Activated naive CD8-positive, alpha-beta T cell treated with anti-CD3 and anti-CD28 coated beads, Interleukin-2, amount 10 ng/mL, durations not matched to agents 7 days and 5 days (primary cell): ENCODE measurements at places on chromosomes 1 and 21. TPM values are rescaled to one million over a fixed set of nuclear protein-coding genes. Genes with fewer than 3 reads are reported as not detected.

NIBAN1 gene
- total RNA-seq: 33.9 TPM

ZNF593OS gene
- not detected for total RNA-seq

CNIH3 gene
- total RNA-seq: 1.6 TPM

DNA sequence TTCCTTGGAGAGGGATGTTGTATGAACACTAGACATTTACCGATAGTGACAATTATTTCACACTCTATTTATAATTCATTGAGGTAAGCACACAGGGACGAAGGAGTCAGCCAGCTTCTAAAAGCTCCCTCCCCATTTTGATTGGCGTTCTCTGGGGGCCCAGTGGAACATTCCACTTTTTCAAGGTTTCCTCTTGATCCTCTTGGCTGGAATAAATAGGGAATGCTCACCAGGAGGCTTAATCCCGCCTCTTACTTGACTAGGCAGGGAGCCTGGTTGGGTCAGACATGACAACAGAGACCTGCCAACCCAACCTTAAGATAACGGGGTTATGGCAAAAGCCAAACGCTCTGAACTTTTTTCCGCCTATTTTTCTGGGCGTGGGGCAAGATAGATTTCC lies 974 bp downstream of the ACTN2 start:
- DNase-seq: no peak
- H3K4me1 ChIP-seq: peaks cover 5% of the 10 kb centered on the region
- no peak overlapping the region for H3K27ac ChIP-seq
- no peaks in the 10 kb centered on the region for H3K36me3 ChIP-seq

DNA sequence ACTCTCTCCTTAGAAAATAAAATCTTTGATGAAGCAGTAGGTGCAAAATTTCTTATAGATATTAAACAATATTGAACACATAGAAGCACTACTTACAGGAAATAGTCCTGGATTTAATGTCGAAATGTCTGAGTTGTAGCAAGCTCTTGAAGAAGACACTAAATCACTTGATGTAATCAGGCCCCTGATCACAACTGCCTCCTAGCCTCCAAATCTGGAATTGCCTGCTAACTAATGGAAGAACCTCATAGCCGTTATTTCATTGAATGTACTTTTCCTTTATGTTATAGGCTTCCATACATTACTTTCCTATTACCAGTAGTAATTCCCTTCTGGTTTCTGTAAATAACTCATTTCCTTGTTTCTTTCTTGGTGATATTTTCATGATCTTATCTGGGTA lies 675.7 kb upstream of the CHRM3 start:
- no peak for DNase-seq
- no peaks in the 10 kb centered on the region for H3K27me3 ChIP-seq
- no peak overlapping the region for H3K27ac ChIP-seq
- no peak overlapping the region for H3K4me3 ChIP-seq
- no peaks in the 10 kb centered on the region for H3K4me1 ChIP-seq
- no peaks in the 10 kb centered on the region for H3K36me3 ChIP-seq

DNA sequence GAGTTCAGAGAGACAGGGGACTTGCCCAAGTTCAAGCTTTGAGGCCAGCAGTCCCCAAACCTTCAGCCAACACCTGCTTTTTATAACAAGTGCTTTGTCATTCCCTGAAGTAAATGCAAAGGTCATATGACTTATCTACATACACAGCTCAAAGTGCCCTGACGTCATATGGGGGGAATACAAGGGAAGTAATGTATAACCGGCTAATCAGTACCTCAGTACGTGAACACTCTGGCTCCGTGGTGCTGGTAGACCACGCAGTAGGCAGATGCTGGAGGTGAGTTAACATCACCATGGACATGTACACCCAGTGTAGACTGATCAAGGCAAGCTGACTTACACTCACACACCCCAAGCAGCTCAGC lies 60.0 kb downstream of the BACE2 start:
- H3K4me3 ChIP-seq: peak overlapping the region; percentile 54
- peaks cover 27% of the 10 kb centered on the region for H3K4me1 ChIP-seq
- no peak for DNase-seq
- peak overlapping the region; percentile 68 for H3K27ac ChIP-seq
- peaks cover 6% of the 10 kb centered on the region for H3K27me3 ChIP-seq
- H3K36me3 ChIP-seq: peaks cover 18% of the 10 kb centered on the region

DNA sequence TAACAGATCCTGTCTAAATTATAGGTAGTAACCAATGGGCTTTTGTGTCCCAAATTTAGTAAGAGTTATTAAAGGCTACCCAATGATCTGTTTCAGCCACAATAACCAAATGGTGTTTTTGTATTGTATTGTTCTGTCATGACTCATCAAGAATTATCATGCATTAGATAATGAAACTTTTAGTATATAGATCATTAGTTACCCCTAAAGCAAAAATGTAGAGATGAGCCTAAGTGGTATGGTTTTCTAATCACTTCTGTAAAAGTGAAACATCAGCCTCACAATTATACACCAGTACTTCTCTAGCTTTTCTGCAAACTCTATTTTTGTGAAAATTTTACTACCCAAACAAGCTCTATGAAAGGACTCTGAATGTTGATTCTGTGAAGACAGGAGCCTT lies 71.4 kb downstream of the LRRC7 start:
- H3K4me1 ChIP-seq: no peaks in the 10 kb centered on the region
- H3K4me3 ChIP-seq: no peak overlapping the region
- no peak overlapping the region for H3K27ac ChIP-seq
- no peaks in the 10 kb centered on the region for H3K36me3 ChIP-seq
- DNase-seq: no peak
- no peaks in the 10 kb centered on the region for H3K27me3 ChIP-seq

DNA sequence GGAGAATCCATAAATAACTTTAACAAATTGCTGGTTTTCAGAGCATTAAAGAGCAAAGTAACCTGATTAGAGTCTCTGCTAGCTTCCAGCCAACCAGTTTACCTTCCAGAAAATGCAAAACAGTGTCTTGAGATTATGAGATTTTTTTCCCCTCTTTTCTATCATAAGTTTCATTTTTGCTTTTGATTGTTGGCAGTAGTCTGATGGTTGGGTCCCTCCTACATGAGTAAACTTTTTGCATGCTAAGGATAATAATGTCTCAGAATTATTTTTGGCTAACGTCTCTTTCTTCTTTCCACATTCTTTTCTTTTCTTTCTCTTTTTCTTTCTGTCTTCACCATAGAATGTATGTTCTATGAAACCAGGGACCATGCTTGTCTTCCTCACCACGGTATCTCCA lies 6.3 kb upstream of the ADAMTS5 start:
- H3K27ac ChIP-seq: no peak overlapping the region
- no peak for DNase-seq
- H3K36me3 ChIP-seq: no peaks in the 10 kb centered on the region
